ENCODE measurements at places on chromosomes 11 and 22.

DNA sequence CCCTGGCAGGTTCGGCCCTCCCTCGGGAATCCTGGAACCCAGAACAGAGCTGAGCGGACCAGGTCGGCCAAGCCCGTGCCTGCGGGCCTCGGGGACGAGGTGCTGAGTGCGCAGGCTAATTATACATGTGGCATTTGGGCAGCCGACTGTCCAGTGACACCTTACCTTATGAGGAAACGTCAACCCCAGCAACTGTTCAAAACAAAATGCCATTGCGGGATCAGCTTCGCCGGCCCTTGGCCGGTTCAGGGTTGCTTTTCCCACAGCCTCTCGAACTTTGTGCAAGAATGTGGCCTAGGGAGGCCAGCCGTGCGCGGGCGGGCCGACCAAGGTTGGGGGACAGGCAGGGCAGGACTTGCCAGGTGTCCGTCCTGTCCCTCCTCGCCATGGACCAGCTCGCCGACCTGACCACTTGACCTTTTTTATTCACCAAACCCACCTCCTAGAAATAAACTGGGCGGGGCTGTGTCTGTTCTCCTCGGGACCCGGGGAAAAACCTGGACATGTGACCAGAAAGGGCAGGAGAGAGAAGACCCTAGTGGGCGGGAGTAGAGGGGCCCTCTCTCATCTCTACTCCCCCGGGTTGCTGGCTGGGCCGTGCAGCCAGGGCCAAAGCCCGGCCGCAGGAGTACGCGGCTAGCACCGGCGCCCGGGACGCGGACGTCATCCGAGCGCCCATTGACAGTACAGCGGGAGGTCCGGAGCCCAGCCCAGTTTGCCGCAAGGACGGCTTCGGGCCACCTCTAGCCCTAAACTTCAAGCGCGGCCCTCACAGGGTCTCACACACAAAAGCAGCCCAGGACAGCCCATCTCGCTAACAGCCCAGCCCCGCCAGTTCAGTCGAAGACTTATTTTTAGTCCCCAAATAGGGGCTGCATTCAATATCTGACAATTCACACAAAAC is 134.3 kb upstream of the C11orf58 start:
- no peak for DNase-seq

GRCh38 chr22:46479046-46479445 is 58.4 kb downstream of the CELSR1 start:
- DNase-seq = no peak

DNA sequence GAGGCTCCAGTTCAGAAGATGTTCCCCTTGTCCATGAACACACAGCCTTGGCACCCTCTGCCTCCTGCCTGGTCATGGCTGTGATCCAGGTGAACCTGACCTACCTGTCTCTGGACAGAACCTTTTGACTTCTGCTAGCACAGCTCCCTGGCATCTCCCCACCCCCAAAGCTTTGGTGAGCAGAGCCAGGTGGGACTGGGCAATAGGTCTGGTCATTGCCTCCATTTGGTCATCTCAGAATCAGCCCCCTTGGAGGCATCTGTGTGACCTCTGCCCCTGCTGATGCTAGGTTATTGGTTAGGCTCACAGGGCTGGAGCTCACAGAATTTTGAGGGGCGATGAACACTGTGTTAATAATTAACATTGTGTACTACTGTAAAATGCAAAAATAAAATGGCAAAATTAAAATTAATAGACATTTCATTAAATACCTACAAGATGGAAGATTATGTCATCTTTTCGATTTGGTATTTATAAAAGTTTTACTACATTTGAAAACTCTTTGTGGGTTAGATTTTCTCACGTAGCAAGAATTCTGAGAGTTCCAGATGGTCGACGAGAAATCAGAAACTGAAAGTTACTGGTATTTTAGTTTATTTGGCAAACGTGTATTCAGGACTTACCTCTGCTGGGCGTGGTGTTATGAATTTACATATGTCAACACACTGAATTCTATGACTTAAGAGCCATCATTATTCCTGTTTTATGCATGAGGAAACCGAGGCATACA is 8.3 kb upstream of the KIAA0930 start:
- no peak for DNase-seq

- peak; percentile 21 for DNase-seq
These were observed 56.7 kb downstream of the PPP6R2 start for GRCh38 chr22:50399751-50400331.

DNA sequence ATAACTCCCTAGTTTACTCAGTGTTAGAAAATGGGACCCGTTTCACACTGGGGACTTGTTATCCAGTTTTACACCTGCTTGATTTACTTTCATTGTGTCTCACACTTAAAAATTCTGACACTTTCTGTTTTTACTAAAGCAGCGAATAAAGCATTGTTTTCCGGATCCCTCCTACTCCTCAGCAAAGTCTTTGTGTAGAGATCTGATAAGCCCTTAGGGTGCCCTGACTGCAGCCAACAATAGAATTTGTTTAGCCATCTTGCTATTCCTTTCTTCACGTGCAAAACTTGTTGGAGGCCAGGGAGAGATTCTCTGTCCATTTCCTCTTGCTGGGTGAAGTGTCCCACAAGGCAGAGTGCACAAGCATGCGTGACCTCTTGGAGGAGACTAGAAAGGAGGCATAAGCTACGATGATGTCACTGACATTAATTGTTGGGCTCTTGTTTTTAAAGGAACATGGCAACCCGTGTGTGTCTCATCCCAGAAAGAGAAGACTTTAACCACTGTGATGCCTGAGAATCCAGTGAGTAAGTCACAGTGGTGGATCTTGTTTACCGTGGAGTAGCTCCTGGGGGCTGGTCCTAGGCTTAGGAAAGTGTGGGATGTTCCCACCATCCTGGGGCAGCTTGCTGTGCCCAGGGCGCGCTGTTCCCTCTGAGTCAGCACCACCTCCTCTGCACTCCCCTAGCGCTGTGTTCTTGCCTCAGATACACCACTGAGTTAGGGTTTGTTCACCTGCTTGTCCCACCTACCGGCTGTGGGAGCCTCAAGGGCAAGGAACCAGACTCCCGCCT is 27.7 kb downstream of the MICAL2 start:
- no peak for DNase-seq

DNA sequence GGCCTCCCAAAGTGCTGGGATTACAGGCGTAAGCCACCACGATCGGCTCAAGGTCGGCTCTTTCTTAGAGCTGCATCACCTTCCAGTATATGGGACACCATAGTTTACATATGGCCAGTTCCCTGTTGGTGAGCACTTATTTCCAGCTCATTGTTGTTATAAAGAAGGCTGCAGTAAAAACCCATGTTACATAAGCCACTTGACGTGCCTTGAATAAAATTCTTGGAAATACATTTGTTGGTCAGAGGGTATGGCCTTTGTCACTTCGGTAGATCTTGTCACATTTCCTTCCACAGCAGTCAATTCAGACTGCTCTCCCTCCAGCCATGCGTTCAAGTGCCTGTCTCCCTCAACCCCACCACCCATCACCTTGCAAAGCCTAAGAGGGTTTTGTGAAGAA is 92.9 kb downstream of the PRR5L start:
- DNase-seq = no peak

GRCh38 chr11:76209375-76209972 is 3.2 kb upstream of the WNT11 start:
- peak; percentile 35 for DNase-seq

DNA sequence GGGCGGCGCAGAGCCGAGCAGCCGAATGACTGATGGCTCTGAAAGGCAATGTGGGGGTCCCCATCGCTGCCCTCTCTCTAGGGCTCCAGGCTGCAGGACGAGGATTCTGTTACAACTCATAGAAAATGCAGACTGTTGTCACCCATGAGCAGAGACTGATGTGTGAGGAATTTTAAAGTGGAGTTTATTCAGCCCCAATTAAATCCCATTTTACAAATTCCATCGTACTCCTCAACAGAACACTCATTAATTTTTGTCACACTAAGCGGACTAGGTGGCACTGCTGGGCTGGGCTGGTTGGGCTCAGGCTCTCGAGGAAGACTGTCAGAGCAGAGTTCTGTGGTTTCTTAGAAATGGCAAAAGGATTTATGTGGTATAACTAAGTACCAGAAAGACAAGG is 102.6 kb upstream of the SPON1 start:
- DNase-seq = no peak

DNA sequence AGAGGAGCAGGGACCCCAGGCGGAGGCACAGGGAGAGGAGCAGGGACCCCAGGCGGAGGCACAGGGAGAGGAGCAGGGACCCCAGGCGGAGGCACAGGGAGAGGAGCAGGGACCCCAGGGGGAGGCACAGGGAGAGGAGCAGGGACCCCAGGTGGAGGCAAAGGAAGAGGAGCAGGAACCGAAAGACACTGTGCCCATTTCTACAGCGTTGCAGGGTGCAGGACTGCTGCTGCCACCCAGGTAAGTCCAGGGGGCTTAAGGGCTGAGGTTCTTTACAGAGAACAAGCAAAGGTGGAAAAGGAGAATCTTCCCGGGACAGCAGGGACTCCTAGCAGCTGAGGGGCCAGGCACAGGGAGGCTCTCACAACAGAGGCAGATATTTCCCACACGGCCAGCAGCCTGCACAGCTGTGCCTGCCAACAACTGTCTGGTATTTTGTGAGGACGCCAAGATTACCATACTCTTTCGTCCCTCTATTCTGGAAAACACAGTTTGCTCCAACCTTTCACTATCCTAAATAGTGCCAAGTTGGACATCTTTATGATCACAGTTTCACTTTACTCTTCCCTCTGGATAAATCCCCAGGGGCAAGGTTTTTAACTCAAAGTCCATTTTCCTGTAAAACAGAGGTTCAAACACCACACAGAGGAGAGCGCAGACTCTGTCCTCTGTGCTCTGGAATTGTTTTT is 39.4 kb downstream of the SHANK2 start:
- DNase-seq = no peak

DNA sequence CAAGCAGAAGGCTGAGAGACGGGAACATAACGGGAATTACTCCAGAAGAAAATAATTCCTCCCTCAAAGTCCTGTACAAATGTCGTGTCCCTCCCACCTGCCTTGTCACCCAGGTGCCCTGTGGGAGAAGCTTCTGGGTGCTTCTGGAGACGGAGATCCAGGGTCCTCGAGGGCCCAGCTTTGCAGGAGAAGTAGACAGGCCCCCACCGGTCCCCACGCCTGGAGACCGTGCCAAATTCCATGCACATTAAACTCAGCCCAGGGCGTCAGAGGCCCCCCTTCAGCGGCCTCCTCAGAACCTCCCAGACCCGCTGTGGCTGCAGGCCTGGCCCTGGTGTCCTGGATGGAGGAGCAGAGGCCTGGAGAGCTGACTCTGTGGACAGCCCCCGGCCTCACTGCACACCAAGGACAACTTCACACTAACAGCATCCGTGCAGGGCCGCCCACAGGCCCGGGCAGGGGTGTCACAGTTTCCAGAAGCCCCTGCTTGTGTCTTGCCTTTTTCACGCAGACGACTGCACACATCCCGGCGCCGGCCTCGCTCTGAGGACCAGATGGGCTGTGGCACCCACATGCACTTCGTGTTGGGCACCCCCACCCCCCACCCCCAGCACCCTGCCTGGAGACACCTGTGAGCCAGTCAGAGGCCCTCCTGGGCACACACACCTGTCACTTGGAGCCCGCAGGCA is 734.3 kb downstream of the BRD1 start:
- peak; percentile 66 for DNase-seq

- no peak for DNase-seq
These were observed 907 bp downstream of the SERPINH1 start for GRCh38 chr11:75562836-75563484.

DNA sequence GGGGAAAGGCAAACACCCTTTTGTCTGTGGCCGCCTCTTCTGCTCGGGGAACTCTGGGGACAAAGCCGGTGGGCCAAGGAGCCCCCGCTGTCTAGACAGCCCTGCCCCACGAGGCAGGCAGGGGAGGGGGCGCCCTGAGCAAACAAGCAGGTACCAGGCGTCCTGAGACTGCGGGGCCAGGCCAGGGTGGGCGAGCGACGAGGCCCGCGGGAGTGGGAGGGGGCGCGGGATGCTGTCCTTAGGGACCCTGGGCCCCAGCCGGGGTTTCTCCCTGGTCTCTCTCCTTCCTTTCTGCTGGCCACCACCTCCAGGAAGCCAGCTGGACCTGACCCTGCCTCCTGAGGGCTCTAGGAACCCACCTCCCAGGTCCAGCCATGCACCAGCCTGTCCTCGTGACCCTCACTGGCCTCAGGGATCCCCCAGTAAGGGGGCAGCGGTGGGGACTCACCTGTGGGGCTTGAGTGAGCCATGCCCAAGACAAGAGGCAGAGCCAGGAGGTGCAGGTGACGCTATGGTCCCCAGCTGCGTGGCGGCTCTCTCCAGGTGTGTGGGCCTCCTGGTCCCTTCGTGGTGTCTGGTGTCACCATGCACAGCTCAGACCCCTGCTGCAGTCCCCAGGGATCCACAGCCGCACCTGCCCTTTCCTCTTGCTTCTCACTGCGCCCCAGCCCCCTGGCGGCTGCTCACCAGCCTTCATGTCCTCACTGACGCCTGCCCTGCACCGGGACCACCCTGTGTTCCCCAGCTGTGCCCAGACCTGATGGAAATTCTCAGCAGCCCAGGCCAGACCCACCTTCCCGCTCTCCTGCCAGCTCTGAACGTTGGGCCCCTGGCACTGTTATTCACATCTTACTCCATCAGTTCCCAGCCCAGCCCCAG is 26.5 kb upstream of the MUC5AC start:
- DNase-seq = peak; percentile 66

- DNase-seq = peak; percentile 62
These were observed 347.9 kb upstream of the NCAM1 start for GRCh38 chr11:112613051-112613972.

DNA sequence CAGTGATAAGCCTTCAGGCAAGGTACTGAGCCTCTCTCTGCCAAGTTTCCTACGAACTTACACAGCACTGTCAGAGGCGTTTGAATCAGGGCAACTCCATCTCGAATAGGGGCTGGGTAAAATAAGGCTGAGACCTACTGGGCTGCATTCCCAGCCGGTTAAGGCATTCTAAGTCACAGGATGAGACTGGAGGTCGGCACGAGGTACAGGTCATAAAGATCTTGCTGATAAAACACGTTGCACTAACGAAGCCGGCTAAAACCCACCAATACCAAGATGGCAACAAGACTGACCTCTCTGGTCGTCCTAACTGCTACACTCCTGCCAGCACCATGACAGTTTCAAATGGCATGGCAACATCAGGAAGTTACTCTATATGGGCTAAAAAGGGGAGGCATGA is 20.4 kb upstream of the POGLUT3 start:
- no peak for DNase-seq

- peak; percentile 19 for DNase-seq
These were observed 3.8 kb upstream of the CCDC188 start for GRCh38 chr22:20154602-20155187.

DNA sequence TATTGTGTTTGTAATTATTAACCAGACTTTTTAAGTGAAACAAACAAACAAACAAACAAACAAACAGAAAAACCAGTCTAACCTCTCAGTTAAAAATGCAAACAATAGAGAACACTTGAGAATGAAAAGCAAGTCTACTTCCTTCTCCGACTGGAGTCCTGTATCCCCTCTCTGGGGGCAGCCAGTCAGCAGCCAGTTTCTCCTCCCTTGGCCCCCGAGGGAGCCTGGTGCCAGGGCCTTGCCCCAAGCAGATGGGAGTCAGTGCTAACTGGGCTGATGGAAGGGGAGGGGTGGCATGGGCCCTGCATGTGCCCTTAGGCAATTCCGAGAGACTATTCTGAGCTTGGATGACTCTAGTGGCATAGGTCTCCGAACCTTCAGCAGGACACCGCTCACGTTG is 137.2 kb downstream of the GRIK4 start:
- no peak for DNase-seq

Data from NCI-H1105 treated with DMSO at 0.1 percent for 48 hours (cell line).